Endodermal cell (in vitro differentiated cells): ENCODE measurements at places on chromosomes 5 and 9. TPM values are rescaled to one million over a fixed set of nuclear protein-coding genes. Genes with fewer than 3 reads are reported as not detected.

Gene SHC3
- 1.3 and 1.6 TPM in 2 replicates for total RNA-seq

DNA sequence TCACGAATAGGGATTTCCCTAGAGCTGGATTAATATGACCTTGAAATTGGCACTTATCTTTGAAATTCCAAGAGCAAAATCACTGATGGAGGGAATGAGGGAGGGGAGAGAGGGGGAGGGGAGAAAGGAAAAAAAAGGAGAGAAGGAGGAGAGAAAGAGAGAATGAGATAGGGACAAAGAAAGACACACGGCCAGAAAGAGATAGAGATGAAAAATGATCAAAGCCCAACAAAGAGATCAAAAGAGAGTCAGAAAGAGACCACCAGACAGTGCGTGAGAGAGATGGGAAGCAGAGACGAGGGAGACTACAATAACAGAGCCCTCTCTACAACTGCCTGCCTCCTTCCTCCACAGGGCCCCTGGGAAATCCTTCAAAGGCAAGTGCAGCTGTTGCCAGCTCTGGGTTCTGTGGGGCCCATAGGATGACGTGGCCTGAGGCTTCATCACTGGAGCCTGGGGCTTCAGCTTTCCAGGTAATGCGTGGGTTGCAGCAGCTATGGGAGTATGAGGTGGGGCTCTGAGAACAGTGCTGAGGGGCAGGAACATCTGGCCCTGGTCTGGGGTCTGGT lies 58.3 kb upstream of the SHB start:
- no peaks in the 10 kb centered on the region for H3K4me1 ChIP-seq
- H3K36me3 ChIP-seq: no peaks in the 10 kb centered on the region
- no peak overlapping the region for H3K4me3 ChIP-seq
- H3K27ac ChIP-seq: no peak overlapping the region

GRCh38 chr9:136754059-136754572 lies 3.9 kb downstream of the LCN8 start:
- H3K4me1 ChIP-seq: no peaks in the 10 kb centered on the region
- no peak overlapping the region for H3K4me3 ChIP-seq
- DNase-seq: no peak
- no peaks in the 10 kb centered on the region for H3K27me3 ChIP-seq

DNA sequence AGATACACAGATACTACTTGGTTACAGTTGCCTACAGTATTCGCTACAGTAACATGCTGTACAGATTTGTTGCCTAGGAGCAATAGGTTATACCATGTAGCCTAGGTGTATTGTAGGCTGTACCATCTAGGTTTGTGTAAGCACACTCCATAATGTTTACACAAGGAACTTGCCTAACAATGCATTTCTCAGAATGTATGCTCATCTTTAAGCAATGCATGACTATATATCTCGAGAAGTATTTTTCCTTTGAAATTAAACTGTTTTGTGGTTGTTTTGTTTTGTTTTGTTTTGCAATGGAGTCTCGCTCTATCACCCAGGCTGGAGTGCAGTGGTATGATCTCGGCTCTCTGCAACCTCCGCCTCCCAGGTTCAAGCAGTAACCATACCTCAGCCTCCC lies 25.3 kb downstream of the LRRC70 start:
- no peak overlapping the region for H3K27ac ChIP-seq
- no peak overlapping the region for H3K4me3 ChIP-seq
- no peak for DNase-seq
- H3K36me3 ChIP-seq: peaks cover 17% of the 10 kb centered on the region
- H3K4me1 ChIP-seq: no peaks in the 10 kb centered on the region
- H3K27me3 ChIP-seq: no peaks in the 10 kb centered on the region
